ENCODE measurements at places on chromosomes 1 and 21.
A peak's percentile ranks its signal among the peaks of the same experiment; 100 is the strongest.

DNA sequence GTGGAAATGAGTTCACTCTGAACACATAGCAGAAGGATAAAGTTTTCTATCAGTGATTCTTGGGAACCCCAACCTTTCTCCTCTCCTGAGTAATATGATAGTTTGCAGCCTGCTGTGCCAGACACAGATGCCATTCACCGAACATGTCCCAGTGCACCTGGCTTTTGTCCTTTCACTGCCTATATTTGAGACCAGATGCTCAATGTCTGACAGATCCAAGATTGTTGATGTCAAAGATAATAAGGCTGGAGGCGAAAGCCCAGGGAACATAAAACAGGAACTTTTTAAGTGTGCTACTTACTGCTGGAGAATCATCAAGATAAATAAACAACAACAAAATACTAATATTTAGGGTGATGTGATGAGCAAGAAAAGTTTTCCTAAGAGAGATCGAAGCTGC is 139.3 kb downstream of the TIAM1 start:
- DNase-seq, result no peak

DNA sequence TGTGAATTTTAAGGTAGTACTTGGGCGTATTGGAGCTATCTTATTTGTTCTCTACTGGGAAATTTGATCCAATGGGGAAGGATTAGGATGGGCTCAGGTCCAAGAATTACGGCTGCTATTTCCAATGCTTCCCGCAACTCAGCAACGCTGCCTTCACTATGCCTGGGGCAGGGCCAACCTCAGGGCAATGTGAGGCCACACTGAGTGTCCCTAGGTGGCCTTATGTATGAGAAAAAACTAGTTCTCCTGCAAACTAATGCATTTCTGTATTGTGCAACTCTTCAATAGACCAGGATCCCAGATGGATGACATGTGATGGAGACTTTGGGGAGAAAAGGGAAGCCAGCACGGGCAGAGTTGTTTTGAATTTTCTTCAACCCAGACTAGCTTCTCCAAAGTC is 168.1 kb downstream of the DUSP10 start:
- DNase-seq, result no peak

GRCh38 chr1:217191441-217191840 is 439.4 kb downstream of the GPATCH2 start:
- no peak for DNase-seq

- no peak for DNase-seq
Measured at GRCh38 chr21:34635307-34635706, 20.4 kb upstream of the RCAN1 start.

DNA sequence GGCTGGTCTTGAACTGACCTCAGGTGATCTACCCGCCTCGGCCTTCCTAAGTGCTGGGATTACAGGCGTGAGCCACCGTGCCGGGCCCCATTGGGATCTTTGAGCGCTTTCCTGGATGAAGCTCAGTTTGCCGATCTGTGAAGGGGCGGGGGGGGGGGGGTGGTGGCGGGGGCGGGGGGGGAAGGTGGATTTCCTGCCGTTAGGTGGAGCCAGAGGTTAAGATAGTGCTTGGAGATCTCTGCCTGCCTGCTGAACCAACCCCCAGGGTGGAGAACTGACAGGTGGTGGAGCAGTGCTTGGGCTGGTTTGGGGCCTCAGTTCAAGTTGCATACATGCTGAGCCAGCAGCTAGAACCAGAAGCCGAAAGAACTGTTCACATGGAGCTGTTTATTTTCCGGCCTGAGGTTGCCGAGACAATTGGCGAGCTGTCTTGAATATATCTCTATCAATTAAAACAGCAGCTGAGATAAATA is 1.7 kb downstream of the TMCC2 start:
- DNase-seq, result no peak

DNA sequence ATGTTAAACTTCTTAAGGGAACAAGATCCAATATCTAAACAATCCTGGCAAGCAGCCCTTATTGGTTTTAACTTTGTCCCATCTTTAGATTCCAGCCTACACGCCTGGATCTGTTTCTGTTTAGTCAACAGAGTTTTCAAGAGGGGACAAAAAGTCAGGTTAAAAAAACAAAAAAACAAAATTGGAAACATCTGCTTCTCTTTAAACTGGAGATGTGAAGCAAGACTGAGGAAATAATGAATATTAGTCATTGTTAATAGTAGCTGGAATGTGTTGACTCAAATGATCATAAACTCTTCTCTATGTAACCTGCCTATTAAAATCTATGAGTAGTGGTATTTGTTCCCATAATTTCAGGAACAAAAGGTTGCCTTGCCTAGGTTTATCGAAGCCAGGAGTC is 55.0 kb downstream of the NID1 start:
- DNase-seq, result no peak

DNA sequence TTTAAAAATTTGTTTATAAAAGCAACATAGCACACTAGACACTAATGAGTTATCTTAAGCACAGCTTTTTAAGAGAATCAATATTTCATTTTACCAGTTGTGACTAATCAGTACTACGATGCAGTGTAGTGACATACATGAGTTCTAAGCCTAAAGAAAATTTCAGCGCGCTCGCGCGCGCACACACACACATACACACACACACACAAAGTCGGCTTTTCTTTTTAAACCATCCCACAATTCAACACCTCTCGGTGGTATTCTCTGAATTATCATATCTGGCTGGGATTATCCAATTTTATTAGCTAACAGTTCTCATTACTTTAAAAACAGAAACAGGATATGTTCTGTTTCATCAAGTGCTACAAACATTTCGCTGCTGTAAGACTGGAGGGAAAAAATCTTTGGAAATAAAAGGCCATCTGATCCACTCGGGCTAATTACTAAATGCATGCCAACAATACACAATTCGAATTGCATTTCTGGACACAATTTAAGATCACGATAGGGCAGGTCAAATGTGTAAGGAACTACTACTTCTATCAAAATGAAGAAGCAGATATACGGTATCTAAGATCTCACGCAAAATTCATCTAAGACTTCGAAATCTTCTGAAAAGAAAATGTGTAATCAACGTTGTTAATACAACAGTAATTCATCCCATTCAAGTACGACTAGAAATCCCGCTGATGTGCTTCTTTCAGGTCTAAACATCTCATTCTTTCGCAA is 1.2 kb downstream of the TUT4 start:
- no peak for DNase-seq

DNA sequence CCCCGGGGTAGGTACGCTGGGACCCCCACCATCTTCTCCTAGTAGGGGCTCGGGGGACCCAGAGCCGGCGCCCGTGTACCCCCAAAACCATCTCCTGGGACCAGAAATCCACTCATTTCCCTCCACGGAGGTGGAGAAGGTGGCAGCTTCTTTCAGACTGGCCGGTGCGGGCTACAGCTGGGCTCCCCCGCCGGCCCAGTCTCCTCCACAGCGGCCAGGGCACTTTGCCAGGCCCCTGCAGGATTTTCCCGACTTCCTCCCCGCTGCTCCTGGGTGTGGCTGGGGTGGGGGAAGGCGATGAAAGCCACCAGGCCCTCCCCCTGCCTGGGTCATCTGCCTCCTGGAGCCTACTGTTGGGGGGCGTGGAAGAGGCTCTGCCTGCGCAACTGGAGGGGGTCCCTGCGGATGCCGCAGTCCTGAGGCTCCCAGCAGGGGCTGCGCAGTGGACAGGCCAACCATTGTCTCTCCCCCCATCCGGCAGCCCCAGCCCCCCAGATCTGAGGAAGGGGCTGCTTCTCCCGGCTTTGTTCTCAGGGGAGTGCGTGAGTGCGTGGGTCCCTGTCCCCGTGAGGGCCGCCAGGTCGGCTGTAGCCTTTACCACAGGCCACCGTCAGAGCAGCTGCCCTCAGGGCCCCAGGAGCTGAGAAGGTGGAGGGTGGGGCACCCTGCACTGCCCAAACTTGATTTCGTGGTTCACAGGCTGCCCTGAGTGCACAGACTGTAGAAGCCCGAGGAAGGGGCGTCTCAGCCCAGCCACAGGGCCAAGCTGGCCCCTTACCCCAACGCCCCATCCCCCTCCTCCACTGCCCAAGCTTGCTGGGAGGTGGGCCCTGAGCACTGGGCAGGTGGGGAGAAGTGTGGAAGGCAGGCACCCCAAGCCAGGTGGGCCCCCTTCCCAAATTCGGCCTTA is 1.3 kb downstream of the AGRN start:
- no peak for DNase-seq

- no peak for DNase-seq
Measured at GRCh38 chr21:16305686-16306085, 575.9 kb downstream of the USP25 start.

DNA sequence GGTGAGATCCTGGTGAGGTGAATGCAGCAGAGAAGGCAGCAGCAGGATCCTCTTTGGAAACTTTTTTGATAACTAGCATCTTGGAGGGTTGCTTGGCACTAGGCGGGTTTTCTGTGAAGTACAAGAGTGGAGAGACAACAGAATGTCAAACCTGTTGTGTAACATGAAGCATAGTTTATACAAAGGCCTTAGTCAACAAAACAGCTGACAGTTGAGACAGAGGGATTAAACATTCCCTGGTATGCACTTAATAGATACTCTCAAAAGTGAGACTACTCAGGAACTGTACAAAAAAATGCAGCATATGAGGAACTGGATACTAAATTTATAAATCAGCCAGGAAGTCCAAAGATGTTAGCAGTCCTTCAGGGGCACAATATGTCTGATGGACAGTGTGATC is 16.4 kb upstream of the CCDC17 start:
- no peak for DNase-seq

- DNase-seq, result no peak
Measured at GRCh38 chr1:53769780-53770179, 30.8 kb upstream of the GLIS1 start.

- no peak for DNase-seq
Measured at GRCh38 chr1:82453511-82454185, 652.9 kb downstream of the ADGRL2 start.

DNA sequence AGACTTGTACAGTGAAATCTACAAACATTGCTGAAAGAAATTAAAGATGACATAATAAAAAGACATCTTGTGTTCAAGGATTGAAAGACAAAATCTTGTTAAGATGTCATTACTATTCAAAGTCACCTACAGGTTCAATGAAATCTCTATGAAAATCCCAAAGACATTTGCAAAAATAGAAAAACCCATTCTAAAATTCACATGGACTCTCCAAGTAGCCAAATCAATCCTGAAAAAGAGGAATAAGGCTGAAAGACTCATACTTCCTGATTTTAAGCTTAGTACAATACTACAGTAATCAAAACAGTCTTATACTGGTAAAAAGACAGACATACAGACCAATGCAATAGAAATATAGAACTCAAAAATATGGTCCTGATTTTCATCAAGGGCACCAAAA is 78.6 kb downstream of the PCSK9 start:
- no peak for DNase-seq

DNA sequence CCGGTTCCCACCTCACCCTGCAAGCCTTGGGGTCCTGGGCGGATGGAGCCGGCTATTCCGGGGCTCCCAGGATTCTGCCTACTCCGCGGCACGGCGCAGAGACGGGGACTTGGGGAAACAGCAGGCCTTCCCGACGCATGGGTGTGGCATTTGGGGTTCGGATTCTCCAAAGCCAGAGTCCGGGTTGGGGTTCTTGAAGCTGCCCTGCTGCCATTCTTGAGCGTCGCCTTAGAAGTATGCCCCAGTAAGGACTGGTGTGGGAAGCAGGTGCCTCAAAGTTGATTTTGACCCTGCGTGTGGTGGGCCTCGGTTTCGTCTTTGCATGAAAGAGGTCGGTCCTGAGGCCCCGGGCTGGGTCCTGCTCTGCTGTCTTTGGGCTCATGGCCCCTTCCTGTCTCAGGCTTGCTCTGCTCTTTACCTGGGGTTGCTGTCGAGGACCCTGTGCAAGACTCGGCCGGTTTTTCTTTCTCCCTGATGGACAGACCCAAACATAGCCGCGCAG is 696 bp downstream of the GUK1 start:
- no peak for DNase-seq

DNA sequence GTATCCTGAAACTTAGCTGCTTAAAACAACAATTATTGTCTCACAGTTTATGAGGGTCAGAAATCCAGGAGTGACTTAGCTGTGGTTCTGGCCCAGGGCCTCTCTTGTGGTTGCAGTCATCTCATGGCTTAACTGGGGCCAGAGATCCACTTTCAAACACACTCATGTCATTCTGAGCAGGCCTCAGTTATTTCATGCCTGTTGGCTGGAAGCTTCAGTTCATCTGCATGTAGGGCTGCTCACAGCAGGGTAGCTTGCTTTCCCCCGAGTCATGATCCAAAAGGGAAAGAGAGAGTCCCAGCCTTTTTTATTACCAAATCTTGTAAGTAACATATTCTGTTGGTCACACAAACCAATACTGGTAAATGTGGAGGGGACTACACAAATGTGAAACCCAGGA is 96.6 kb upstream of the B3GALT2 start:
- no peak for DNase-seq

DNA sequence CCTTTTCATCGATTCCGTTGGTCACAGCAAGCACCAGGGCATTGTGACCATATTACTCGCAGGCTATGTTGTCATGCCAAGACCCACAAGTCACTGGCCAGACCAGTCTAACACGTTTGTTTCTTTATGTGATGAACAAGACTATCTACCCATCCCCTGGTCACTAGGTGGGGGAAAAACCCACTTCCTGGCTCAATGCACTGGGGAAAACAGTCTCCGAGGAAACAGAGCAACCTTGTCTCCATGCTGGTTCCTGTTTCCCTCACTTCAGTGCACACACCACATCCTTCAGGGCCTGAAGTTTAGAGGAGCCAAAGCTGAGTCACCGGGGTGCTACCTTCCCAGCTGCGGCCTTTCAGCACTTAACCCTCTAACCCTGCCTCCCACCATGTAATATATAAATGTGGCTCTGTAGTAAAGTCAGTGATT is 20.9 kb downstream of the ERICH3 start:
- peak; percentile 47 for DNase-seq

- no peak for DNase-seq
Measured at GRCh38 chr1:11417162-11417561, 61.8 kb upstream of the DISP3 start.

GRCh38 chr1:219220945-219221344 is 47.3 kb downstream of the LYPLAL1 start:
- DNase-seq, result no peak

GRCh38 chr1:160710517-160711252 is 937 bp downstream of the CD48 start:
- DNase-seq, result no peak

DNA sequence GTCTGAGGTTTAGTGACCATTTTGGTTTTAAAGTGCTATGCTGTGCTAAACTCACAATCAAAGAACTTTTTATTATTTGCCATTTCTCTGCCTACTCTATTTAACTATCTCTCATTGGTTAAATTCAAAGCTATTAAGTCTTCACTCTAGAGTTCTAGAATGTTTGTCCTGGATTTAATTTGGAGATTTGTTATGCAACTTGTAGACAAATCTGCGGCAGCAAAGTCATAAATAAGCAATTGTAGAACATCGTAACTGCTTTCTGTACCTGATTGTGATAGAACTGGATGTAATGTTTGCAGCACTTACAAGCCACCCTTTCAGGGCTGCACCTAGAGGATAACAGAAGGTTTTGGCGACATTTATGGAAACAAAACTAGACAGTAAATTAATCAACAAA is 566.5 kb upstream of the ADGRL2 start:
- DNase-seq, result no peak

- DNase-seq, result no peak
Measured at GRCh38 chr21:37751268-37751975, 164.8 kb downstream of the KCNJ6 start.
